Peyer's patch (tissue), 4 donors: ENCODE measurements at places on chromosomes 1 and 21. TPM values are rescaled to one million over a fixed set of nuclear protein-coding genes. Genes with fewer than 3 reads are reported as not detected.

Gene NBL1
- 324 TPM for total RNA-seq

DNA sequence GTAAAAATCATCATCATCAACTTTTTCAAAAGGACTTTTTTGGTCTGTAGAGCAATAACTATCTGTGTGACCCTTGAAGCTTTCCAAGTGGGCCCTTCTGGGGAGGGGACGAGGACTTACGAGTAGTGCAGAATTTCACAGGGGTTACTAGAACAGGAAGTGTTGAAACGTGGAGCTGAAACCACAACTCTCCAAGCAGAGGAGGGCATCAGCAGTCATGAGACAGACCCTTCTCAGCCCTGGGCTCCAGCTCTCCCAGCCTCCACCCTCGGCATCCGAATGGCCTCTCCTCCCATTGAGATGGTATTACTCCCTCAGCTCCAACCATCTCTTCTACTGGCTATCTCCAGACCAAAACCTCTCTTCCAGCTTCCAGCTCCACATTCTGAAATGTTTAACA, 3.6 kb downstream of the FAM89A start:
- DNase-seq: no peak

DNA sequence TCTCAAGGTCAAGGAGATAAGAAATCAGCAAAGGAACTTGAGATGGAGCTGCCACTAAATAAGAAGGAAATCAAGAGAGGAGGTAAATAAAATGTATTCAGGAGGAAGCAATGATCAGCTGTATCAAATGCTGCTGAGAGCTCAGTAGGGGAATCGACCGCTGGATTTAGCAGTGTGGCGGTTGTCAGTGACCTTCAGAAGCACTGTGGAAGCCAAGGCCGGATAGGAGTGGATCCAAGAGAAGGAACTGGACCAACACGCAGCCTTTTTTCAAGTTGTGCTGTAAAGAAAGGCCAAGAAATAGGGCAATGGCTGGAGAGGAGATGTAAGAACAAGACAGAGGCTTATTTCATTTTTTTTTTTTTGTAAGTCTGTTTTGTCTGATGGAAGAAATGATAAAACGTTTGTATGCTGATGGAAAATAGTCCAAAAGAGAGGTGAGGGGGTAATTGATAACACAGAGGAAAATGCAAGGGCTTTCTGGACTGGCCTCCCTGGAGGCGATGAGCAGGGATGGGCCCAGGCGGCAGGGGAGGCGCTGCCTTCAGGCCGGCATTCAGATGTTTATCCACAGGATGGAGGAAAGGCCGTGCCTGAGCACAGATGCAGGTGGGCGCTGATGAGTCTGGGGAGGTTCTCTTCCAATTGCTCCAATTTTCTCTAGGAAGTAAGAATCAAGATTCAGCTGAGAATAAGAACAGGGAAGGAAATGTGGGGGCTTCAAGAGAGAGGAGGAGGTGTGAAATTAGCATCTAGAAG, 17.5 kb upstream of the FAM43B start:
- no peak for DNase-seq

- DNase-seq: no peak
These were observed 13.3 kb upstream of the POFUT2 start for GRCh38 chr21:45300786-45301520.

Gene TCHH
- 5.8 TPM for total RNA-seq

- no peak for DNase-seq
These were observed 66.7 kb downstream of the GLIS1 start for GRCh38 chr1:53672243-53672642.

Gene SPATA21
- total RNA-seq: not detected

DNA sequence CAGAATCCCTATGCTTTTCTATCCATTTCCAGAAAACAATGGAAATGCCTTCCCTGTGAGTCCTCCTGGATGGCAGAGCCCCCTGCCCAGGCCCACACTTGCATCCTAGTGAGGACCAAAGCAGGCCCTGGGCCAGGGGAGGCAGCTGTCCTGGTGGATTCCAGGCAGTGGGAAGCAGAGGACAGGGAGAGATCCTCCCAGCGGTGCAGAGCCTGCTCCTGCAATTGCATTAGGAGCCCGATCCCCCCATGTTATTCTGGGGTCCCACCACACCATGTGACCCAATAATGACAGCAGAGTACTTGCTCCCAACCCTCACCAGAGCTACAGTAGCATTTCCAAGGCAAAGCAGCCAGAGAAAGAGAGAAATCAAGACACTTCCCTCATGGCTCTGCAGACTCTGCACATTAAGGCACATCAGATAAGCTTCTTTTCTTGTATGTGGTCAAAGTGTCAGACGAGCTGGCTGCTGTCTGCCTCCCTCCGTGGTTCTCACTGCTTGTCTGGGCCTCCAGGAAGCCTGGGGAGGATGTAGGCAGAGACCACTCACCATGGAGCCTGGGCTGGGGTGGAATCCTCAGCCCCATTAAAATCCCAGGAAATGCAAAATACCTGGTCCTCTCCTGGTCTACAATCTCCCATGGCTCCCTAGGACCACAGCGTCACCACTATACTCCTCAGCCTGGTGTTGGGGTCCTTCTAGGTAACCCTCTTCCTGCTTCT, 54.9 kb upstream of the RUNX3 start:
- DNase-seq: no peak

GRCh38 chr1:47519971-47520370, 82.1 kb downstream of the FOXD2 start:
- DNase-seq: no peak

DNA sequence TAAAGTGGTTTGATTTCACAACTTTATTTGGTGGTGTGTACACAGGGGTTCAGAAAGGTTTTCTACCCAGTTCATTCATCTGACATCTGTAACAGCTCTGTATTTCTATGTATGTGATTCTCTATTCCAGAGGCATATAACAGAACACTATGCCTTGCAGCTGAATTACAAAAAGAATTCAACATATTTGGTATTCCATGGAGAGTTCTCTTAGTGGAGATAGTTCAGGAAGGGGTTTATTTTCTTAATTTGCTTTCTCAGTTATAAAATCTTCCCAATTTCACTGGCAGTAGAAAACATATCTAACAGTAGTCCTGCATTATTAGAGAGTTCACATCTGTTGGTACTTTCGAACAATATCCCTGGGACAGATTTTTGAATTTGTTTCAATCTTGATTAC, 207.9 kb upstream of the LYPLAL1 start:
- DNase-seq: no peak

DNA sequence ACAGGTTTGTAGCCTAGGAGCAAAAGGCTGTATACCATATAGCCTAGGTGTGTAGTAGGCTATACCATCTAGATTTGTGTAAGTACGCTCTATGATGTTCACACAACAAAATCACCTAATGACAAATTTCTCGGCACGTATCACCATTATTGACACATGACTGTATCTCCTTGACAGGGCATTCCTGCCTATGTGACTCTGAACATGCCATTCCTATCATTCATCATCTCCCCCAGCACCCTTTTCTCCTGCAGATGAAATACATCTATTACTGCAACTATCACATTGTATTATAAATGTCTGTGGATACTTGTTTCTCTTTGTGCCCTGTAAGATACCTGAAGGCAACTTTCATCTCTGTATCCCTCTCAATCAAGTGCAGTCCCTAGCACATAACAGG, 29.9 kb downstream of the TP53BP2 start:
- DNase-seq: no peak

Gene NR1I3
- 3.2 TPM for total RNA-seq

Gene MAN1C1
- 9.0 TPM for total RNA-seq

DNA sequence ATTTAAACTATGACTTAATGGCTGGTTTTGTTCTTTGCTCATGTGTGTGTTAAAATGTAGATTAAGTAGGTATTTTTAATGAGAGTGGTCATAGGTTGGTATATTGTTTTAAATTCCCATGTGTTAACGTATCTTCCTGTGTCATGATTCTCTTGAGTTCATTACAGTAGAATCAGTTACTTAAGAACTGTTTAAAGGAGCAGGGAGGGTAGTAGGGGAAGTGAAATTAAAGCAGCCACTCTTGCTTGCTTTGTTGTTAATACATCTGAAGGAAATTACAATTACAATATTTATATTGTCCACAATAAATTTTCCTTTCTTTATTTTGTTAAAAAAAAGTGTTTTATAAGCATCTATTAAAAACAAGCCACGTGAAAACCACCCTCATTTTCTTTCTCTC, 119.2 kb upstream of the KIAA1614 start:
- no peak for DNase-seq

Gene MCOLN3
- total RNA-seq: 2.5 TPM

DNA sequence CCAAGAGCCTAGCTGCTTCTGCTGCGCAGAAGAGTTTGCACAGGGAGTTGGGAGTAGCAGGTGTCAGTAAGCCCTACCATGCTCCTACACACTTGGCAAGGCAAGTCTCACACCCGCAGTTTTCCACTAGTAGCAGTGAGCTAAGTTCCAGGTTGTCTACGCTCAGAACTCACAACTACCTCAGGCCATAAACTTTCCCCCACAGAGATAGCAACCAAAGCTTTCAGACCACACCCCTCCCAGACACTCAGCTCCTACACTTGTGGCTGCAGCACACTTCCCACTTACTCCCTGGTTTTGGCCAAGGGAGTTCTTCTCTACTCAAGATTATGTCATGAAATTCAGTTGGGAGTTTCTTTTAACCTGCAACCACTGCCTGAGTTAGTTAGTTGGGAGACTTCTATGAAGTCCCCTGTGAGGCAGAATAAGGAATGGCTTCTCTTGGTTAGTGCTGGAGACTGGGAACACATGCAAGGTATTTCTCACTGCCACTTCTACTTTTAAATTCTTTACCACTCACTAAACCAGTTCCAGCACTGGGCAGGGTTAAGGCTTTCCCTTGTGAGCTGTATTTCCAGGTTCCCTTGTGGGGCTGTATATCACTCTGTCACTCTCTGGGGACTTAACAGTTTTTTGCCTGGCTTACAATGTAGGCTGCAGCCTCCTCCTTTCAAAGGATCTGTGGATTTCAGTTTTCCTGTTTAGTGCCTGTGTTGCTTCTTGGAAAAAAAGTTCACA, 18.3 kb upstream of the MAB21L3 start:
- no peak for DNase-seq

DNA sequence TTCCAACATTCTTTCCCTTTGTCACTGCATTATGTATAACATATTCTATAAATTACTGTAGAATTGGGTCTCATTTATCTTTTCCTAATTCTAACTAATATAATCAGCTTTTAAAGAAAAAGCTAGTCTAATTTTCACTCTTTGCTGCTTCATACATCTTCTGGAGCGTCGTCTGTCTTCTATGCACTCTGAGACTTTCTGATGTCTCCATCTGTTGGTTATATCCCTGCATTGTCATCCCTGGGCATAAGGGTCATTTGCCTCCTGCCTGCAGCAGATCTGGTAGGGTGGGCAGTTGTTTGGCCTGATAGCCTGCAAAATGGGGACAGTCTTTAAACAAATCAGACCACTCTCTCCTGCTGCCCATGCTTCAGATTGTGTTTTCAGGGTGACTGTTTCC, 40.8 kb upstream of the DYNLT5 start:
- no peak for DNase-seq

Gene NPPB
- not detected for total RNA-seq

DNA sequence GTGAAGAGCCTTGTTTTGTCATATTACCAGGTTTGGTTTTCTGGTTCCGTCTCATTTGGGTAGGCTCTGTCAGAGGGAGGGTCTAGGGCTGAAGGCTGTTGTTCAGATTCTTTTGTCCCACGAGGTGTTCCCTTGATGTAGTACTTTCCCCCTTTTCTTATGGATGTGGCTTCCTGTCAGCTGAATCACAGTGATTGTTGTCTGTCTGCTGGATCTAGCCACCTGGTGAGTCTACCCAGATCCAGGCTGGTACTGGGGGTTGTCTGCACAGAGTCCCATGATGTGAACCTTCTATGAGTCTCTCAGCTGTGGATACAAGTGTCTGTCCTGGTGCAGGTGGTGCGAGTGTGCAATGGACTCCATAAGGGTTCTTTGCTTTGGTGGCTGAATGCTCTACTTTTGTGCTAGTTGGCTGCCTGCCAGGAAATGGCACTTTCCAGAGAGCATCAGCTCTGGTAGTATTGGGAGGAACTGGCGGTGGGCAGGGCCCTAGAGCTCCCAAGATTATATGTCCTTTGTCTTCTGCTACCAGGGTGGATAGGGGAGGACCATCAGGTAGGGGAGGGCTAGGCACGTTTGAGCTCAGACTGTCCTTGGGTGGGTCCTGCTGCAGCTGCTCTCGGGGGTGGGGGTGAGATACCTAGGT, 246.0 kb downstream of the RYR2 start:
- DNase-seq: no peak

GRCh38 chr1:11839727-11840705, 7.6 kb downstream of the NPPA start:
- DNase-seq: no peak

DNA sequence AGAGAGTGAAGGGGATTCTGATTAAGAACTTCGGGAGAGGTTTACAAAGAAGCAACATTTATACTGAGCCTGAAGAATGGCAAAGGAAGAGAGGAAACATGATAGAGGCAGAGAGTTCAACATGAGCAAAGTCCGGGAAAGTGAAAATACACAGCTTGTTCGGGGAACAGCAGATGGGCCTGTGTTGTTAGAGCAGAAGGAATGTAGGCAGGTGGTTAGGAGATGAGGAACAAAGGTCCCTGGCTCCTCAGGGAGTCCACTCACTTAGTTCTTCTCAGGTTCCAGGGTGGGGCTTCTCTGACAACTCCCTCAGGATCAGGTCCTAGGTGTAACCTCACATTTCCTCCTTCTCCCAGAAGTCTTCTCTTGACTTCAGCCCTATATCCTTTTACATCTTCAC, 5.1 kb upstream of the ZNF326 start:
- peak; percentile 82 for DNase-seq

DNA sequence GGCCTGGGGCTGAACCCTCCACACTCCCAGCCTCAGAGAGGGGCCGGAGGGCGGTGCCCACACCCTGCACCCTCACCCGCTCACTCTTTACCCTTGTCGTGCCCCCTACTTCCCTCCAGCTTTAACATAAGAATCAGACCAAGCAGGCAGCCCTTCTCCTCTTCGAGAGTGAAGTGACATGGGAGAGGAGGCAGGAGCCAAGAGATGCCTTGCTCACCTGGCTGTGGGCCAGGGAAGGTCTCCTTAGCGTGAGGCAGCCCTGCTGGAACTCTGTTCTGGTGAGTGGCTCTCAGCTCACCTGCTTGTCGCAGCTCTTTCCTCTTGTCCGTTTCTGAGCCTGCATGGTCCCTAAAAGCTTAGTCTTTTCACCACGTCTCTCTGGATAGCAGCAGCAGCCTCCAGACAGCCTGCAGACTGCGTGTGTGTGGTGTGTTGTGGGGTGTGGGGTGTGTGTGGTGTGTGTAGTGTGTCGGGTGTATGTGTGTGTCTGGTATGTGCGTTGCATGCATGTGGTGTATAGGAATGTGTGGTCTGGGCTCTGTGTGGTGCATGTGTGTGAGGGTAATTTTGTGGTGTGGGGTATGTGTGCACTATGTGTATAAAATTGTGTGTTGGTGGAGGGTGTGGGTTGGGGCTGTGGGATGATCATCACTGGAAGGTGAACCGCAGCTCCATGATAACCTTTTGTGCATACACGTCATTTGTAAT, 86.7 kb downstream of the CCDC185 start:
- DNase-seq: no peak
